Type B pancreatic cell (in vitro differentiated cells): ENCODE measurements at places on chromosomes 6 and 20. TPM values are rescaled to one million over a fixed set of nuclear protein-coding genes. Genes with fewer than 3 reads are reported as not detected.

SLC2A4RG gene
- total RNA-seq, result 52.6 and 75.6 TPM in 2 replicates

LCA5 gene
- 8.8 and 11.3 TPM in 2 replicates for total RNA-seq

FERMT1 gene
- total RNA-seq, result 7.1 and 11.5 TPM in 2 replicates

LY6G6F gene
- not detected in 2 replicates for total RNA-seq

ADTRP gene
- 1.4 and 3.2 TPM in 2 replicates for total RNA-seq

HAO1 gene
- total RNA-seq, result not detected in 2 replicates

SLC17A1 gene
- 0.85 and 1.2 TPM in 2 replicates for total RNA-seq

GPX5 gene
- not detected in 2 replicates for total RNA-seq

TAF8 gene
- 30.7 and 36.0 TPM in 2 replicates for total RNA-seq

COL9A3 gene
- 8.8 and 21.2 TPM in 2 replicates for total RNA-seq

TREM1 gene
- not detected in 2 replicates for total RNA-seq

CCM2L gene
- 0.19 and 0.63 TPM in 2 replicates for total RNA-seq

MCM8 gene
- 9.2 and 19.9 TPM in 2 replicates for total RNA-seq

C6orf120 gene
- 30.4 and 30.8 TPM in 2 replicates for total RNA-seq

FILIP1 gene
- total RNA-seq, result 2.0 and 5.0 TPM in 2 replicates

NKAPL gene
- total RNA-seq, result 0.55 TPM in 1 of 2 replicates, not detected in the other

DEFB132 gene
- not detected in 2 replicates for total RNA-seq

CABLES2 gene
- total RNA-seq, result 11.7 and 18.4 TPM in 2 replicates

F13A1 gene
- total RNA-seq, result 0.24 and 0.48 TPM in 2 replicates

IL17A gene
- 0.17 TPM in 1 of 2 replicates, not detected in the other for total RNA-seq

CAPN11 gene
- not detected in 2 replicates for total RNA-seq

SPDEF gene
- total RNA-seq, result 0.62 and 1.6 TPM in 2 replicates

CDC5L gene
- total RNA-seq, result 23.3 and 28.7 TPM in 2 replicates

MRPS10 gene
- total RNA-seq, result 27.3 and 29.0 TPM in 2 replicates

RBCK1 gene
- total RNA-seq, result 81.3 and 84.9 TPM in 2 replicates

DUSP15 gene
- 3.0 and 9.1 TPM in 2 replicates for total RNA-seq

GABRR1 gene
- 0.12 TPM in 1 of 2 replicates, not detected in the other for total RNA-seq

TCP11 gene
- total RNA-seq, result not detected in 2 replicates

HTR1B gene
- total RNA-seq, result 1.9 and 5.5 TPM in 2 replicates

ATP9A gene
- 43.5 and 55.8 TPM in 2 replicates for total RNA-seq

ULBP1 gene
- total RNA-seq, result 0.48 and 8.2 TPM in 2 replicates

PERP gene
- total RNA-seq, result 86.8 and 293 TPM in 2 replicates

TUBB1 gene
- 0.46 and 0.52 TPM in 2 replicates for total RNA-seq
